ENCODE measurements at places on chromosomes 16 and 17.

GRCh38 chr17:17190188-17190587, 15.9 kb downstream of the PLD6 start:
- DNase-seq: no peak

DNA sequence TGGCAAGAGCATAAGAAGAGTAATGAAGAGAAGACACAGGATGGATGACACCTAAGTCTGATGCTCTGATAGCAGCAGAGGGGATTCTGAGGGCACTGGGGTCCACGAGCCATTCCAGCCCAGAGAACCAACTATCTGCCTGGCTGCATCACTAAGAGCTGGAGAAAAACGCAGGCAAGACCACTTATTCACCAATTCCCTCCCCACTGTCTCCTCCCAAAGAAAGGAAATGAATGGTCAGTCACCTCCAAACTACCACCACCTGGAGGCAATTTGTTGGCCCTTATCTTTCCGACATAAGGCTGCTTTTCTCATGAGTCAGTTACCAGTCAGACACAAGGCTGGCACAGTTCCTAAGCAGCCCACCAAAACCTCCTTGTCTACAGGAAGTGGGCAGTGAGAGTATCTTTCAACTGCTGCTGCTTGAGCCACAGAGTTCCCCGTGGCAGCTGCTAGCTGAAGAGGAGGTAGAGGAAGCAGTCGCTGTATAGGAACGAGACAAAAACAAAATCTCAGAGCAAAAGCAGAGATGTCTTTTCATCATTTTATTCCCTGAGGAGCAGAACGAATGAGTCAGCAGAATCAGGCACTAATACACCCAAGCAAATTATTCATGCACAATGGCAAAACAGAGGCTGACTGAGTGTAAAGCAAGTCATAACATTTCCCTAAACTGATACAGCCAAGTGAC, 111.1 kb downstream of the SMG6 start:
- DNase-seq: no peak

GRCh38 chr16:82092711-82093110, 57.7 kb downstream of the HSD17B2 start:
- DNase-seq: no peak

DNA sequence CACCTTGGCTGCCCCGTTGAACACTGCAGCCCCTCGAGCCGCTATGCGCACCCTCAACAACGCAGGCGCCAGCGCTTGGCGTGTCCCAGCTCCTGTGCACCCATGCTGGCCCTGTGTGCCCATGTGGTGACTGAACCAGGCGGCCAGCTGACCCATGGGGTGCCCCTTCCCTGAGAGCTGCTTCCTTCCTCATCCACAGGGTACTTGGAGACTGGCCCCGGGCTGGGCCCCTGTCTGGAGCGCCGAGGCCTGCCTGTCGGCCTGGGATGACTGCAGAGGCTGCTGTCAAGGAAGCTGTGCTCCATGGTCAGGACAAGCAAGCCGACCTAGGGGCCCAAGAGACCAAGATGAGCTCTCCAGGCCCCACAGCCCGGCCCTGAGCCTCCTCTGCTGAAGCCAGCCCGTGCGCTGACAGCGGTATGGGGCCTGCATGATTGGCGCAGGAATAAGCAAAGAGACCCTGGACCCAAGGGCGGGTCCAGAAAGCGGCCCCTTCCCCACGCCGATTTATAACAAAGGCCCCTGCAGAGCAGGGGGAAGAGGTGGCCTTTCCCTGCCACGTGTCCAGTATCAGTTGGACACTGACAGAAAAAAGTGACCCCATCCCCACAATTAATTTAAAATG, 21.6 kb upstream of the BAHCC1 start:
- DNase-seq: no peak

GRCh38 chr17:8253801-8254200, 4.7 kb downstream of the PFAS start:
- DNase-seq: no peak

DNA sequence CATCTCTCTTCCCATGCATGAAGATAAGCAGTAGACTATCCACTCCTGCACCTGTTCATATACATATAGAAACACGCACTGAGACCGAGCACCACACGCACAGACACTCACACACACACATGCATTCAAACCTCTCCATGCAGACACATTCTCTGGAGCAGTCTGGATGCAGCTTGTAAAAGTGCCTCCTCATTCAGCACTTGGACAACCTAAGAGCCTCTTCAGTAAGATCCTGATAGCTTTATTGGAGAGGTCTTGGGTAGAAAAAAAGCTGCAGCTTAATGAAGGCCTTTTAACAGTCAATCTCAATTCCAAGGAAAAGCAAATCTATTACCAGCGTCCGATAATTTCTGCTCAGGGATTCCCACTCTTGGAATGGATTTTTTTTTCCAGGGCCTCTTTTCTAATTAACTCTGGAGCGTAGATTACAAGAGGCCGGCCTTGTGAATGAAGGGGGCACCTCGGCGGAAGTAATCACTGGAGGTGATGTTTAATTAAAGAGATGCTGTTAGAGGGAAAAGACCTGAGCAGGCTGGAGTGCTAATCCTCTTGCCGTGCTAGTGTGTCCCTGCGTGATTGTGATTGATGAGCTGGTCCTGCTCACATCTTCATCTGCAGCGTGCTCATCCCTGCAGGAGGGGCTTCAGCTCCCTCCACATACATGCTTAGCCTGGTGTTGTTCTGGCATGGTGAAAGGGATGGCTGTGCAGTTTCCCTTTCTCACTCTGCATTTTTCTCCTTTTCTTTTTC, 155.1 kb downstream of the RBFOX1 start:
- DNase-seq: no peak

DNA sequence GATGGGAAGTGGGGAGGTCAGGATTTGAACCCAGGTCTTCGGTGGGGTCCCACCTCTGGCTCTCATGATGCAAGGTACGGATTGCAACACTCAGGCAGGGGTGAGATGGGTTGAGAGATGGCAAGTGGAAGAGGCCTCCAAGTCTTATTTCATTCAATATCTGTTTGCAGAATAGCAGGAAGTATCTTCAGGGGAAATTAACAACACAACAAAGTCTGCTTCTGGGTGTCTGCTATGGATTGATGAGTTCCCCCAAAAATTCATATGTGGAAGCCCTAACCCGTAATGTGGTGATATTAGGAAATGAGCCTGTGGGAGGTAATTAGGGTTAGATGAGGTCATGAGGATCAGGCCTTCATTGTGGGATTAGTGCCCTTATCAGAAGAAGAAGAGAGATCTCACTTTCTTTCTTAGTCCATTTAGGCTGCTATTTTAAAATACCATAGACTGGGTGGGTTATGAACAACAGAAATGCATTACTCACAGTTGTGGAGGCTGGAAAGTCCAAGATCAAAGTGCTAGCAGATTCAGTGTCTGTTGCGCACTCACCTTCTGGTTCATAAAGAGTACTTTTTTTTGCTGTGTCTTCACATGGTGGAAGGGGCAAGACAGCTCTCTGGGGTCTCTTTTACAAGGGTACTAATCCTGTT, 4.4 kb upstream of the CD300H start:
- no peak for DNase-seq

- DNase-seq: no peak
These were observed 4.3 kb upstream of the SETD6 start for GRCh38 chr16:58510776-58511628.
